Anterior cingulate cortex (tissue), 58 donors: ENCODE measurements at places on chromosomes 4 and X.

DNA sequence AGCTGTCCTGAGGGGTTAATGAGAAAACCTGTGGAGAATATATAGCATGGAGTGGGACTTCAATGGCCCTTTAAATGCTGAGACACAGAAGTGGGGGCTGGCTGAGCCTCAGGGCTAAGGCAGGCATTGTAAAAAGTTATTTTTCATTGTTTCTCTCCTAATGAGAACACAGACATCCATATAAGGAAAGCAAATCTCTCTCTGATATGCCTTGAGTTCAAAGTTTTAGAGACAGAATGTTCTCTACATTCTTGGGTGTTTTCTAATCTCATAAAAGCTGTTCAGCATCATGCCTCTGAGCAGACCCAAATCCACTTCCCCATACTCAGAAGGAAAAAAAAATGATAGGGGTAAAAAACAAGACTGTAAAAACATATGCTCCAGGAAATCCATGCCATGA, 16.8 kb upstream of the RAB40A start:
- DNase-seq = no peak

GRCh38 chrX:15883540-15883863, 28.9 kb upstream of the AP1S2 start:
- no peak for DNase-seq

DNA sequence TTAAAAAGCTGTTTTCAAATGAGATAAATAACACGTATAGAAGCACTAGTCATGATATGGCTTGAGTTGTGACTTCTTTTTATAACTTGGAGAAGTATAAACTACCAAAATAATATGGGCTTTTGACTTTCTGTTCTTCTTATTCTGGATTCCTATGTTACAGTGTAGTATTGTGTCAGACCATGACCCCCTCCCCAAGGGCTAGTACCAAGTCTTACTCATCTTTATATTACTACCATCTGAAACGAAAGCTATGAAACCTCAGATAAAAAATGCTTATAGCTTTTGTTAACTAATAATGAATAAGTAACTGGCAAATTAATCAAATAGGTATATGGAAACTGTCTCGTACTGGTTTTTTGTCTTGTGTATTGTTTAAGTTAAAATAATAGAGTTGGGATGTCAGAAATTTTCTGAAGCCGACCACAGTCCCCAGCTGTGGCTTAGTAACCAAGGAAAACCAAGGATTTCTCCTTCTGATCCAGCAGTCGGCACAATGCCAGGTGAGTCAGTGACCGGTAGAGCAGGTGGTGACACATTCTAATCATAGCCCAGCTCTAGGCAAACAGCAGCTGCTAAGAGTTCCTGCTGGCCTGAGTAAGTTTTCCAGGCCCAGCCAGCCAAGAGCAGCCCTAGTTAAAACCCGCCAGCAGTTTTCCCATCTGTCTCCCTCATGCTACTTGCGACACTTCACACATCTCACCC, 163.3 kb upstream of the PRDX4 start:
- no peak for DNase-seq

GRCh38 chr4:2570551-2571222, 34.2 kb downstream of the FAM193A start:
- no peak for DNase-seq

DNA sequence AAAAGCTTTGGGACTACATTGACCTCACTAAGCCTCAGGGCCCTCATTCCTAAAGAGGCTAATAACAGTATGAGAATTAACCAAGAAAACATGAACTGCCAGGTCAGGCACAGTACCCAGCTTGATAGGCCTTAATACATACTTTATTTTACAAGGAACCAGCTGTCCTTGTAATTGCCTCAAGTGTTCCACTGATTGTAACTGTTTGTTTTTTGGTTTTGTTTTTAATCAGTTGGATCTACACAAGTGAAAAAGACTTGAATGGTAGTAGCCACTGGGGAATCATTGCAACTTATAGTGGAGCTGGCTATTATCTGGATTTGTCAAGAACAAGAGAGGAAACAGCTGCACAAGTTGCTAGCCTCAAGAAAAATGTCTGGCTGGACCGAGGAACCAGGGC, 35.6 kb downstream of the PKD2 start:
- DNase-seq = no peak

- peak; percentile 1 for DNase-seq
Measured at GRCh38 chrX:71222929-71223328, at the start of gene GJB1. GJB1 (plus strand) TSS chrX:71223224; CDS start chrX:71223708, 484 bp downstream.

DNA sequence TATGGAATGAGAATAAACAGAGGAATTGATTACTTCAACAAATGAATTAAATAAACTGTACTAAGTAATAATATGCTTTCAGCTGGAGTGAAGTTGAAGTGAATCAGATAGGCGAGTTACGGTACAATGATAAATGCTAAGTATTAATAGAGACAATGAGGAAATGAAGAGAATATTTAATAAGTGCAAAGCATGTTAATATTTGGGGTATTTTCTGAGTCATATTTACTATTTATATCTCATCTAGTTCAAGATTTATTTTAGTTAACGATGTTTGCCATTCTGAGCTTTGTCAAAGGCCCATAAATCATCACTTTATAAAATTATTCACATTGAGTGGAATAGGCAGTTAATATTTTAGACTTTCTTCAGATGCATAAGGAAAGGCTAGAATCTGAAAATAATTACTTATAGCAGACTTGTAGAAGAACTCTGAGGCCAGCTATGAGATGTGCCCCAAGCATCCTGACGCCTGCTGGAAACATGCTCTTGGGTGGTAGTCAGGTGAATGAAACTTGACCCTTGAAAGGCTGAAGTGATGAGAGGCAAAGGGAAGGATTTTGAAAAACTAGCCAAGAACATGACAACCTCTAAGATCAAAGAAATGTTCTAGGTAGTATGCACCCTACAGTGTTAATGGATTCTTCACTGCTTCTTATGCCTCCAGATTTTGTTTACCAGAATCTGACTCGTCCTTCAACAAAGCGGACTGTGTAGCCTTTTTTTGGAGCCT, 133.8 kb upstream of the STIM2 start:
- no peak for DNase-seq

DNA sequence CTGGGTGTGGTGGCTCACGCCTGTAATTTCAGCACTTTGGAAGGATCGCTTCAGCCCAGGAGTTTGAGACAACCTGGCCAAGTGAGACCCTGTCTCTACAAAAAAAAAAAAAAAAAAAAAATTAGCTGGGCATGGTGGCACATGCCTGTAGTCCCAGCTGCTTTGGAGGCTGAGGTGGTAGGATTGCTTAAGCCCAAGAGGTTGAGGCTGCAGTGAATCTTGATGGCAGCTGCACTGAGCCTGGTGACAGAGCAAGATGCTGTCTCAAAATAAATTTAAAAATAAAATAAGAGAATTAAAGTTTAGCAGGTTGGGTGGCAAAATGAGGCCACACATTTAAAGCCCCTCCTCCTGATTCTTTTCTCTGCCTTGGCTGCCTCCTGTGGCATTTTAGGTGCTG, 47.1 kb downstream of the HTT start:
- DNase-seq = no peak

DNA sequence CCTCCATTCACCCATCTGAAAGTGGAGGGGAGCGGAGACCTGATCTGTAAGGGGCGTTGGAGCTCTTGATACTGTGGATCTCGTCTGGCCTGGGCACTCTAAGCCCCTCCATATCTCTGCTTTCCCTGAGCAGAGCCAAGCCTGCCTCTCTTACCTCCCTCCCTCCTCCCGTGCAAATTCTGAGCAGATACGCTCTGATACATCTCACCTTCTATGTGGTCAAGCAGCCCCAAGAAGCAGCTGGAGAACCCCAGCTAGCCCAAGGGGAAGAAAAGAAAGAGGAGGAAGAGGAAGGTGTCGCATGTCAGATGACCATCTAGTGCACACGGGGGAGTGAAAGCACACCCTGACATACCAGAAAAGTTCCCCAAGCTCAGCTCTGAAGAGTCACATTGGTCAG, 1.9 kb upstream of the DGAT2L6 start:
- DNase-seq = no peak

- no peak for DNase-seq
Measured at GRCh38 chr4:119284876-119285780, 36.8 kb downstream of the FABP2 start.

DNA sequence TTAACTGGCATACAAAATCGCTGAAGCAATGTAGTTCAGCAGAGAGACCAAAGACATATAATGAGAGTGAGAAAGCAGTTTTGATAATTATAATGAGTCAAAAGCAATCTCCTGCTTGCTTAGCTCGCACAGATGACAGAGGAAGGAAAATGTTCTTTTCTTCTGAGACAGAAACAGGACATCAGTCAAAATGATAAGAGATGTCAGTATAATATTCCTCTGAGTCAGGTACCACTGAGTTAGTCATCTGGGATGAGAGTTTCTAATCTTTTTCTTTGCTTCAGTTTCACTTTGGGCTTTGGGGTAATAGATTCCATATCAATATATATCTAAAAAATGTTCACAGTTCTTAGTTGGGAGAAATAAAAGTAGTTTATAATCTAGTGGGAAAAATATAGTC, 387.2 kb downstream of the PCDH7 start:
- DNase-seq = no peak

DNA sequence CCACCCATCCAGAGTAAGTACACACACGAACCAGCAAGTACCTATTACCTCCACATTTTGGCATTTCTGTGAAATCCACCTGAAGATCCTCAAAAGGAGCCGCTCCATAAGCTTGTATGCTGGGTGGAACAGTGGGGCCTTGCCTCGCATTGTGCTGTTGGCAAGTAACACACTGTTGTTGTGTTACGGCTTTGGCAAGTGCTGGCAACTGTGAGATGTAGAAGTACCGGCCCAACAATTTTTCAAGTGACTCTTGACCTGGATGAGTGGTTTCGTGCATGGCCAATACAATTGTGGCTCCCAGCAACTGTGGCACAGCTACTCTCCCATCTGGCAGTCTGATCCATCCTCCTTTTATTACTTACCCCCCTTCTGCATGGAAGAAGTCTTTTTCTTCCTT, 128.7 kb downstream of the CCNB3 start:
- no peak for DNase-seq

DNA sequence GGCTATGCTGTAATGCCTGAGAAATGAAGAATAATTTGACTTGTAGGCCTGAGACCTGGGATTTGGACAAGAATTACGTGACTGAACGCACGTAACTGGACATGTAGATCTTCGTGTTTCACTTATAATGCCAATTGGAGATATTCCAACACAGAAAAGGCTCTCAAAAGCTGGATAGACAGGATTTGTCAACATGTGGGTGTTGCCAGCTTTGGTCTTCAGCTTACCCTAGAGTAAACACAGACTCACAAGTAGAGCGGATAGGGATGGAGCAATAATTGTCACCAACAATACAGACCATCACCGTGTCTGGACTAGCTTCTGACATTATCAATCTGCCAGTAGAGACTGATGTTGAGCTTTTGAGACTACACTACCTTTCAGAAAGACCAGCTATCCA, 1511.0 kb upstream of the ADGRL3 start:
- DNase-seq = no peak

DNA sequence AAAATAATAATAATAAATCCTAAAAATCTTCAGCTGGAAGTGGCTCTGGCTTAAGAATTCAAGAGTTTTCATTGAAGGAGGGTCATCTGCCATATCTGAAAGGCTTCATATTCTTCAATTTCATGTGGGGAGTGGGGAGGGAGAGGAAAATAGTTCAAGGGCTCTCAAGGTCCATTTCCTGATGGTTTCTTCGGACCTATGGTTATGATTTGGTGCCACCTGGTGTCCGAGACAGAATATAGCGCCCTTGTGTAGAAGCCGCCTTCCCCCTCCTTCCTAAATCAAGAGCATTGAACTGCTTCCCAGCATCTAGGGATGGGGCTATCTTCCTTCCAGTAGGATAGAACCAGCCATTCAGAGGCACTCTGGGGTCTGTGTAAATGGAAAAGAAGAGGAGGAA, 34.3 kb downstream of the NLGN3 start:
- DNase-seq = no peak

DNA sequence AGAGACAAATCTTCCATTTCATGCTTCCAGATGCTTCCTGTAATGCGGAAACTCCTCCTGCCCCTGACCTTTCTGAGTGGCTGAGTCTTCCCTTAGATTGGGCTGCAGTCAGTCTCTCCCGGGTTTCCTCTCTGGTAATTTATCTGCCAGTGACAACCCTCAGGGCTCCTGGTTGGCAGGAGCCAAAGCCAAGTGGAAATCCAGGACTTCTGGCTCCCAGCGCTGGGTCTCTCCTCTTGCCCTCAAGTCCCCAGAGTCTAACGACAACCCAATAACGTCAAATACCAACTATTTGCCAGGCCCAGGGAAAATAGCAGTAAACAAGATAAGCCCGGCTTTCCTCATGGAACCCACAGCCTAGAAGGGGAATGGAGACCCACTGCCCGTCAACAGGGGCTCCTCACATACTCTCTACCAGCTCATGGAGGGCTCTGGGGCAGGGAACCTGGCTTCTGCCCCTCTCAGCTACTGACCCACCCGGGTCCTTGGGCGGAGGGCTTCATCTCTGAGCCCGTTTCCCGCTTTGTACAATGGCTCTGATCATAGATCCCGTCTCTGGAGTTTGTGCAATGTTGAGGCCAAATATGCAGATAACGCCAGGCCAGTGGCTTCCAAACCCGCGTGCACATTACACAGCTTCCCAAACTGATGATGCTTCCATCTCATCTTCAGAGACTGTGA, 1.1 kb upstream of the TBC1D14 start:
- DNase-seq = no peak

GRCh38 chrX:11458170-11458569, 165.0 kb downstream of the AMELX start:
- no peak for DNase-seq

DNA sequence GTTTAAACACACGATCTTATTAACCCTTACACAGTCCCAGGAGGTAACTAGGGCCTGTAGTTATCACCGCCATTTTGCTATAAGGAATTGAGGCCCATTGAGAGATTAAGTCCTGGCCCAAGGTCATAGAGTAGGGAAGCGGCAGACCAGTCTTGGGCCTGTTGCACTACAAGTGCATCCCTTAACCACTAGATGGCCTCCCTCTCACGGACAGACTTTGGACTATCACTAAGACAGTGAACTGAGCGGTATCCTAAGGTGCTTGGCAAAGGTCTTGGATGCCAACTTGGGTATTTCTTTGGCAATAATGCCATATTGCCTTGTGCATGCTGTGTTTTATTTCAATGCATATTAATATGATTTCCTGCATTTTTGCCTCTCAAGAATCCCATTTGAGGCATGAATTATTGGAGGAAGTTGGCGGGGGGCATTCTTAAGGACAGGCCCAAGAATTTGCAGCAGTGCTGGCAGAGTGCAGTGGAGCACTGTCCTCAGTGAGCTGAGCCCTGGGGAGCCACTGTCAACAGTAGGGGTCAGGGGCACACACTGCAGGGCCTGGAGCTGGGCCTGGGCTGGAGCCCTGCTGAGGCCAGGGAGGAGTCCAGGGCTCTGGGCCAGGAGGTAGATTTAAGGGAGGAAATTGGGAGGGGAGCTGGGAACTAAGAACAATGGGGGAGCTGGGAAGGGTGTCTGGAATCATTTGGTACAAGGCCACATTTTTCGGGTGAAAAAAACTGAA, 147.4 kb downstream of the SMIM20 start:
- no peak for DNase-seq

DNA sequence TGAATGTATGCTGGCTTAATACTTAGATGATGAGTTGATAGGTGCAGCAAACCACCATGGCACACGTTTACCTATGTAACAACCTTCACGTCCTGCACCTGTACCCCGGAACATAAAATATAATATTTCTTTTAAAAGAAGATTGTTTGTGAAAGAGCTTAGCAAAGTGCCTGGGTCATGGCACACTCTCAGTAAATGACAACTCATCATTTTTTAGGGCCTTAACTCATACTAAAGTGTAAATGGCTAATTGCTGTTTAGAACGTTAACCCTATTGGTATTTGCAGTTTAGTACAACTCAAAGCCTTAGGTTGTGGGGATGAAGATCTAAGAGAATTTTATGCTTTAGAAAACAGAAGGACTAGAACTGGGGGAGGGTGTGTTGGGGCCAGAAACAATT, 67.7 kb downstream of the SEL1L3 start:
- DNase-seq = no peak
